Vagina (tissue), 2 donors: ENCODE measurements at places on chromosomes 11 and 22.

GRCh38 chr11:64770120-64770519 lies 8.2 kb downstream of the SF1 start:
- DNase-seq = no peak

- no peak for DNase-seq
Measured at GRCh38 chr11:56103210-56103737, at the start of gene OR8H2. Gene OR8H2 (plus strand): TSS chr11:56103687. CDS start chr11:56105043, 1,356 bp downstream.

DNA sequence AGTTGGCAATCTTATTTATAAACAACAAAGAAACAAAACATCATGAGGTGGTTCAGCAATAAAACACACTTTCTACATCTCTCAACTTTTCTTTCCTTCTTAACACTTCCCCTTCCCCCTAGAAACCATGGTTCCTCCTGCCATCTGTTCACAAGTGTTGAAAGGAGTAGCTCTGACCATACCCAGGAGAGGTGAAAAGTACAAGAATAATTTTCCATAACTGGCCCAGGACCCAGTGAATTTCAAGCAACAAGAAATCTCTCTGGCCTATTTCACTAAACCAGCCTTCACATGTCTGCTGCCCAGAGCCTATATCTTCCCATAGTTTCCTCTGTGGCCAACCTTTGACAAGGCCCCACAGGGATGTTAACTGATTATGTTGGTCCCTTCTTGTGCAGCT lies 98.2 kb upstream of the CEP126 start:
- no peak for DNase-seq

GRCh38 chr11:44781655-44782054 lies 54.9 kb downstream of the TSPAN18 start:
- DNase-seq = no peak

DNA sequence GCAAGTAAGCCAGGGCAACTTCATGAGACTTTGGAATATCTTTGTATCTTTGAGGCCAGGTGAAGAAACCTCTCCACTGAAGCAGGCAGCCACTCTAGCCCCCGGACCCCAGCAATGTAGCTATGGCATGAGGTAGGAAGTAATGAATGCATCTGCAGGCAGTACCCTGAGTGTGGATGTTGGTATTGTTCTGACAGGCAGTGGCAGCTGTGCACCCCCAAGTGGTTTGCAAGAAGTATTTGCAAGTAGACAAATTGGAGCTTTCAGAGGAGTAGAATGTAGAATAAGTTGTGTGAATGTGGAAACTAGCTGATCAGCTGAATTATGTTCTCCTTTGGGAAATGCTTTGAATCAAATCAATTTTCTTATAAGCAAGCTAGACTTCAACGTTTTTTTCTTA lies 194.4 kb upstream of the PGR start:
- no peak for DNase-seq

DNA sequence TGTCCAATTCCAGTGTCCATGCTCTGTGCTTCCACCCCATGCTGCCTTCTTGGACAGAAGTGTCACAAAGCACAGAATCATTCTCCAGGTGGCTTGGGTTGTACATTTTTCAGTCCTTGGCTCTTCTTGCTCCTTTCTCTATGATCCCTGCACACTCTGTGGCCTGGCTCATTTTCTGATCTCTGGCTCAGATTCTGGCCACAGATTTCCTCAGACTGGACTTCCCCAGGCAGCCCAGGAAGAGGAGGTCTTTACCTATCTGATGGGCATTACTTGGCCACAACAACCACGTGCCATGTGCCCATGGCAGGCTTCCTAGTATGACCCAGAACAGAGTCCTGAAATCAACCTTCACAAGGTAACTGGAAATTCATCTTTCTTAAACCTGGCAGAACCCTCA lies 27.2 kb downstream of the SYTL2 start:
- no peak for DNase-seq

GRCh38 chr22:30338802-30339201 lies 12.1 kb upstream of the TBC1D10A start:
- no peak for DNase-seq

GRCh38 chr22:39526736-39527171 lies 5.8 kb downstream of the RPS19BP1 start:
- DNase-seq = no peak

GRCh38 chr22:25797498-25798290 lies 55.7 kb downstream of the MYO18B start:
- no peak for DNase-seq

DNA sequence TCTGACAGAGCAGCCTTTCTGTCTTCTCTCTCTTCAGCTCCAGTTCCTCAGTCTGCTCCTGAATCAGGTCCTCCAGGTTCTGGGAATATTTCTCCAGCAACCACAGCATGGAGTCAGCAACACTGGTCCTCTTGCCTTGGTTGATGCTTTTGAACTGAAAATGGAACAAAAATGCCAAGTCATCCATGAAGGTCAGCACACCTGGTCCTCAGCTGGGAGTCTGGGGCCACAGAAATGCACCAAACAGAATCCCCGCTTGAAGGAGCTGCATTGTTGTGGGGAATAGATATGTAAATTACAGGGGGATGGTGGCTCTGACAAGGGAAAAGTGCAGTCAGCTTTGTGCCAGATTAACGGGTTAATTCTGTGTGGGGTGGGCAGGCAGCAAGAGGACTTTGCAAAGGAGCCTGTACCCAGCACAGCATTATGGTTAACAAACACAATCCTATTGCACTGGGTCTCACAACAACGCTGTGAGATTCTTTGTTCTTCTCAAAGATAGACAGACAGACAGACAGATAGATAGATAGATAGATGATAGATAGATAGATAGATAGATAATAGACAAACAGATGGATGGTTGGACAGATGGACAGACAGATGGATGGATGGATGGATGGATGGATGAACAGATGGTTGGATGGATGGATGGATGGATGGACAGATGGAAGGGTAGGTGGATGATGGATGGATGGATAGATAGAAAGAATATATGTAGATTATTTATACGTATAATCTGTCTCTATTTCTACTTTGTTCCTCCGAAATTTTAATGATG lies 33.8 kb upstream of the LRRC32 start:
- DNase-seq = no peak

DNA sequence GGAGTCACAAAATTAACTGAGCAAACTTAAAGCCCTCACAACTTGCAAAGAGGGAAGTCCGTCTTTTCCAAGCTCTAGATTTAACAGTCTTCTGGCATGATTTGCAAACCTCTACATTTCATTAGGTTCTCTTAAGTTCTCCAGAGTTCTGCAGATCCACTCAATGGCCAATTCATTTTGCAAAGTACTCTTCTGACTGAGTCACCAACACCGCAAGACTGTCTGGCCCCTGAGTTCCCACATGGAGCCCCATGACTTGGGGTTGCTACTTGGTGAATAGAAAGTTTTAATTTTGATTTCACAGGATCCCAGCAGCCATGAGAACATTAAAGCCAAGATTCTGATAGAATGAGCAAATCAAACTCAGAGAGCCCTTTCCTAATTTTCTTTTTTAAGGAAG lies 134.5 kb downstream of the PLEKHA7 start:
- DNase-seq = no peak

DNA sequence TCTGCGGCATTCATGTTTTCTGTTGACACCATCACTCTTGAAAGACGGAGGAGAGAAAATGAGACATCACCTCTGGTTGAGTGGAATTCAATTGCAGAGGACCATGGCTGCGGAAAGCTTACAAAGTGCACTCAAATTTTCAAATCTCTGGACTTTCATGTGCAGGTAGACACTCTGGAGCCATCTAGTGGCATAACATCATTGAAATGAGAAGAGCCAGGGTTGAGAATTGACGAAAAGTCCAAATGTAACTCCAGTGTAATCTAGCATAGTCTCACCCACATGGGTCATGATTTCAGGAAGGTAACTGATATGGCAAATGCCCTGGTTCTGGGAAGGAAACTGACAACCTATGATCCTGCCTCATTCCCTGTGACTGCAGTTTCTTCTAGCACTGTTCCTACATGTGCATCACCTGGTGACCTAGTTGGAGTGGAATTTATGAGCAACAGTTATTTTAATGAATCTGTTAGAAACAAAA lies 687.8 kb downstream of the KCNA4 start:
- no peak for DNase-seq

GRCh38 chr11:87255589-87255988 lies 217.9 kb downstream of the TMEM135 start:
- no peak for DNase-seq
